ENCODE measurements at places on chromosomes 16 and 17. TPM values are rescaled to one million over a fixed set of nuclear protein-coding genes. Genes with fewer than 3 reads are reported as not detected.

- no peak for DNase-seq
Measured at GRCh38 chr17:62075308-62075815, 10.3 kb upstream of the MED13 start.

- DNase-seq: peak; percentile 78
Measured at GRCh38 chr17:64320613-64321553, 57.8 kb upstream of the TEX2 start.

GRCh38 chr17:11272191-11272590, 31.2 kb downstream of the SHISA6 start:
- no peak for DNase-seq

DNA sequence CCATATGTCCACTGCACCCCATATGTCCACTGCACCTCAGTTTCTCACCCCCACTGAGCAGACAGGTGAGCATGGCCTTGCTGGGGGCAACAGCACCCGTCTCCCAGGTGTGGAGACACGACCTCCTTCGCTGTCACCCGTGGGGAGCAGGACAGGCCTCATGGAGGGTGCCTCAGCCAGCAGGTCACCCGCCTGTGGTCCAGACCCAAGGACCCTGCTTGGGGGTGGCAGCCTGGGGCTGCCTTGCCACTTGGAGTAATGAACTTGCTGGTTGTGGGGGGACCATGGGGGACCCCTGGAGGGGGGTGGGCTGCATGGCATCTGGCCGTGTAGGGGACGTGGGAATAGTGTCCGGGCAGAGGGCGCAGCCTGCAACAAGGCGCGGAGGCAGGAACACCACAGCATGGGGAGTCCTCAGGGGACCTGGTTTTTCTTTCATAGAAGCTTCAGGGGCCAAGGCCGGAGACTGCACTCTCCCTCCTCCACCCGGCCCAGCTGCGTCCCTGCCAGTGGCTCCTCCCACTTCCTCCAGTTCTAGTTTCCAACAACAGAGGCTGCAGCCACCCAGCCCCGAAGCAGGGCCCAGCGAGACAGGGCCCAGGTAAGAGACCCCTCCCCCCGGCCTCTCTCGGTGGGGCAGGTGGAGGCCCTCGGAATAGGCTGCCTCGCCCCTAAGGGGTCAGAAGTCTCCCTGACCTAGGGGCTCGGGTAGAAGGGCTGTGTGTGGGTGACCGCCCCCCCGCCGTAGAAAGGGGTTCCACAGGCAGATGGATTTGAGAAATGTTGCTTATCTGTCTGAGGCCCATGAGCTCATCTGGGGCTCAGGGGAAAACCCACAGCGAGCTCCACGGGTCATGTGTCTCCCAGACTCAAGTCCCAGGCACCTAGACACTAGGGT, at the start of gene NHLRC4:
Gene NHLRC4 (plus strand): TSS at position 531 of the 898 bp plus-strand sequence. CDS start 1,043 bp downstream, outside the sequence.
- DNase-seq: peak; percentile 81

DNA sequence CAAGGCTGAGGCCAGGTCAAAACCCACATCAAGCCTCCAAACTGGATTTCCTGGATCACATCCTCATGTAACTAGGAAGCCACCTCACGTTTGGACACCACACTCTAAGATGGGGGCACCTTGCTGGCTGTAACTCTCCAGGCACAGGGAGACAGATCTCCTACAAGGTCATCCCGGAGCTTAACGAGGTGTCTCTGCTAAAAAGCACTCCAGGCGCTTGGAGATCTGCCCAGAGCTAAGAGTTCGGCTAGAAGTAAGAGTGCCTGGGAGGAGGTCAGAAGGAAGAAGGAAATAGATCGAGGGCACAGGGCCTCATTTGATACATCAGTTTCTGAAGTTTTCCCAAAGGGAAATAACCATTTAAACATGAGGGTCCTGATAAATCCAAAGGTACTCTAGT, 15.9 kb downstream of the PSMB3 start:
- DNase-seq: peak; percentile 61

DNA sequence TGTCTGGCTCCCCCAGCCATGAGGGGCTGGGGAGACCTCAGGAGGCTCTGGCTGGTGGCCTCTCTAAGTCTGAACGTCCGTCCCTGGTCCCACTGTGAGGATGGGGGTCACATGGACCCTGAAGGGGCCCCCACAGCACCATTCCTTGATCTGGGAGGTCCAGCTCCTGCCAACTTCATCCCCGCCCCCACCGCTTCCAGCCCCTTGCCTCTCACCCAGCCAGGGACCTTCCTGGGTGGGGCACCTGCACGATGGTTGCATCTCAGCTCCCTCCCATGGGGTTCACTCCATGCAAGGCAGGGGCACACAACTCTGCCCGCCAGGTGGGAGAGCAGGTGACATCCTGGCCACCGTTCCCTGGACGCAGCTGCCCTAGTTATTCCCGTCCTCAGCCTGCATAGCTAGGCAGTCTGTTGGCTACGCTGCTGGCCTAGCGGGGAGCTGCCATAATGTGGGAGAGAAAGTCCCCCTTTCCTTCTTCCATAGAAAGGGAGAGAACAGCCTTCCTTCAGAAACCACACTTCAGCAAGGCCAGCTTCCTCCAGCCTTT, 217.9 kb upstream of the RPL38 start:
- no peak for DNase-seq

- no peak for DNase-seq
Measured at GRCh38 chr17:62663304-62663703, 35.8 kb downstream of the MRC2 start.

DNA sequence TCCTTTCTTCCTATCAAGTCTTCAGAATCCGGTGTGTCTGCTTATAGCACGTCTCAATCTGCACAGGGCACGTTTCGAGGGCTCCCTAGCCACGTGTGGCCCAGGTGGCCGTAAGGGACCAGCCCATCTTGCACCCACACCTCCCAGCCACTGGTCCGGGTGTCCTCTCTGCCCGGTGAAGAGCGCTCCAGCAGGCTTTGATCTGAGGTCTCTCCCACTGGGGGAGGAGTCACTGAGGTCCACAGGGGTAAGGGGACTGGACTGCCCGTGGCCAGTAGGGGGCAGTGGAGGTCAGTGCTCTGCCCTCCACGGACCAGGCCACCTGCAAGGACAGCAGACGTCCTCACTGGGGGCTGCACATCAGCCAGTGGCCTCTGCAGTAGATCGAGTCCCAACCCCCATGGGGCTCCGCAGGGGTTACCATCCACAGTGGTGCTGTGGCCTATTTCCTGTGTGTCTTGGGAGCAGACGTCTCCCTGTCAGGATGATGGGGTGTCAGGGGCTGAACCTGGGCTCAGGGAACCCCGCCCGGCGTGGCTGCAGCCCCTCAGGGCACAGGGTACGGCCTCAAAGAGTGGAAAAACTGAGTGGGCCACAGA, 204.1 kb upstream of the CIBAR2 start:
- peak; percentile 51 for DNase-seq

DNA sequence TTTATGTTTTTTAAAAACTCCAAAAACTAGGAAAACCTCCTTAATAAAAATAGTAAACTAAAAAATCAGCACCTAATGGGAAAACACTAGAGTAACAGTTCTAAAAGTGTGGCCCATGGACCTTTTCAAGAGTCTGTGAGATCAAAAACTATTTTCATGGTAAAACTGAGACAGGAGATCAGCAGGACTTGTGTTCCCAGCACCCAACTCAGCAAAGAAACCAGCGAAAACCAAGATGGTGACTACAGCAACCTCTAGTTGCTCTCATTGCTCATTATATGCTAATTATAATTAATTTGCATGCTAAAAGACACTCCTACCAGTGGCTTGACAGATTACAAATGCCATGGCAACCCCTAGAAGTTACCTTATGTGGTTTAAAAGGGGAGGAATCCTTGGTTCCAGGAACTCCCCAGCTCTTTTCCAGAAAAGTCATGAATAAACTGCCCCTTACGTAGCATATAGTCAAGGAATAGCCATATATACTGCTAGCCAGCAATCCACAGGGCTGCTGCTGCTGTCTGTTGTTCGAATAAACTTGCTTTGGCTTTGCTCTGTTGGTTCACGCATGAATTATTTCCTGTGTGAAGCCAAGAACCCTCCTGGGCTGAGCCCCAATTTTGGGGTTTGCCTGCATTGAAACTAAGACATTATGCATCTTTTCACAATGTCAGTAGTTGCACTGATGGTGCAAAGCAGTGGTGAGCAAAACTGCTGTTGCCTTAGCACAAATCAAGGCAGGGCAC, 12.4 kb downstream of the CMTR2 start:
- no peak for DNase-seq

- peak; percentile 43 for DNase-seq
Measured at GRCh38 chr16:85651629-85652430, 36.9 kb downstream of the GINS2 start.

DNA sequence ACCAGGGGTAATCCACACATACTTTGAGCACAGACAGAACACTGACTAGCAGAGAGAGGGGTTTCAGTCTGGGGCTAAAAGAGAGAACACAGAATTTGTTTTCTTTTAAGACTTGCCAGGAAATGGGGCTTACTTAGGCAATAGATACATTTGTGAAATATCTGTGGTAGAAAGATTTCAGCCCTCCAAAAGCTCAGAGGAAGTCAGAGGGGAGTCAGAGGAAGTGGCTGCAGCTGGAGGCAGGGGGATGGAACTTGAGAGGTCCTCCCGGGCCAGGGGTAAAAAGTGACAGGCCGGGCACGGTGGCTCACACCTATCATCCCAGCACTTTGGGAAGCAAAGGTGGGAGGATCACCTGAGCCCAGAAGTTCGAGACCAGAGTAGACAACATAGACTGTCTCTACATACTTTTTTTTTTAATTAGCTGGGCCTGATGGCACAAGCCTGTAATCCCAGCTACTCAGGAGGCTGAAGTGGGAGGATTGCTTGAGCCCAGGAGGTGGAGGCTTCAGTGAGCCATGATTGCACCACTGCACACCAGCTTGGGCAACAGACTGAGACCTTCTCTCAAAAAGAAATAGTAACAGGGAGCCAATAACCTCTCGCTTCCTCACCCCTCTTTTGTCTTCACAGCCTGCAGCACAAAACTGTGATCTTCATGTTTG, 49.9 kb downstream of the NLRC5 start:
- no peak for DNase-seq

Gene KRTAP4-11
- not detected for polyA plus RNA-seq

Gene SLC35G6
- polyA plus RNA-seq: 0.08 TPM

Gene CUEDC1
- polyA plus RNA-seq: 29.6 TPM

Gene ACSM5
- polyA plus RNA-seq: 0.61 TPM

Gene NGFR
- polyA plus RNA-seq: 4.6 TPM

Gene STX1B
- 0.76 TPM for polyA plus RNA-seq

Gene EME1
- 0.72 TPM for polyA plus RNA-seq

Gene WNK4
- not detected for polyA plus RNA-seq

Gene NTN1
- polyA plus RNA-seq: 9.6 TPM
